ENCODE measurements at places on chromosomes 1 and 21.
A peak's percentile ranks its signal among the peaks of the same experiment; 100 is the strongest.

GRCh38 chr1:164180824-164181223 lies 378.2 kb upstream of the PBX1 start:
- no peak for DNase-seq

GRCh38 chr1:109386054-109386717 lies 11.5 kb downstream of the SORT1 start:
- no peak for DNase-seq

DNA sequence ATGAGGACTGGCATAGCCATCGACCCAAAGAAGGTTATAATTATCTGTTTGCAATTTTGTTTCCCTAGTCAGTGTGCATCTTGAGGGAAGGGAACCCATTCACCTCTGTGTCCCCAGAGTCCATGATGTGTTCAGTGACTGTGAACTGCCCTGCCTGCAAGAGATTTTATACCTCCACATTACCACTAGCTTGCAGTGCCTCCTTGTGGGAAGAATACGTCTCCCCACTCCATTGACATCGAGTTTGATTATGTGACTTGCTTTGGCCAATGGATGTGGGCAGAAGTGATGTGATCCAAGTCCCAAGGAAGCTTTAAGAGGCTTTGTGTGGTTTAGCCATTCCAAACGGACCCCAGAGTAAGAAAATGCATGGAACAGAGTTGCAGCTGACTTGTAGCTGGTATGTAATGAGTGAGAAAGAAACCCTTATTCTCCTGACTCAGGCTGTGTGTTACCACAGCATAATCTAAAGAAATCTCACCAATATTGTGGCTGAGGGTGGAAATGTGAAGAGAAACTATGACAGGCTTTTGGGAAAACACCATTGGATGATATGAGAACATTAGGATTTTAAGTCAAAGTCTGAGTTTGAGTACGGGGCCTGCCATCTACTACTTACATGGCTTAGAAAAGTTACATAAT lies 47.8 kb upstream of the NRDC start:
- no peak for DNase-seq

DNA sequence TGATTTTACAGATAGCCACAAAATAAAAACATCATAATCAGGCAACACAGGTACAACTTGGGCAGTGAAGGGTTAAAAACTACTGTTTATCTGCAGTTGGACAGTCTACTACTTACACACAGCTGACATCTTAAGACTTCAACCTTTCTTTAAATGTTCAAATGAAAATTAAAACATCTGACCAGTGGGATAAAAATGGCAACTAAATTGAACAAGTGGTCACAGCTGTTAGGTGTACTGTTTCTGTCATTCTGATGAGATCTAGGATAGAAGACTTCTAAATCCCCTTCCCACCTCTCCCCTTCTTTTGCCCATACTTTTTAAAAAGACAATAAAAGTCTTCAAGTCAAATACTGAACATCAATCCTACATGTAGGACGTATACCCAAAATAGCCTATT lies 56.2 kb downstream of the ENAH start:
- peak; percentile 17 for DNase-seq

DNA sequence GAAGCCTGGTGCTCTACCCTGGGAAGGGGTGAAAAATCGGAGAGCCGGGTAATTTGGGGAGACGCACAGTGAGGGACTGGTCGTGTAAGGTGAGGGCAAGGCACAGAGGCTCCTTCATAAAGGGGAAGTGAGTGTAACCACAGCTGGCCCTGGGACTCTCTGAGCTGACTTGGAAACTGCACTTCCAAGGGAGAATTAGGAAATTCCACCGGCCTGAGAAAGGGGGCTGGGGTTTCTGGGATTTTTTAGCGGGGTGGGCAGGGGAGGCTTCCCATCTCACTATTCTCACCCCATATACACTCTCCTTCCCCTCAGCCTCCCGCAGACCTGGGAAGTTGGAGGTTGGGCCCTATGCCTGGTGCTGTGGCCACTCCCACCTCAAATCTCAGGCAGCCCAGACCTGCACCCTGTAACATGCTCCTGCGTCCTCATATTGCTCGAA lies 88.3 kb upstream of the IPO9 start:
- no peak for DNase-seq

GRCh38 chr1:85203573-85204171 lies 2.9 kb upstream of the SYDE2 start:
- no peak for DNase-seq

DNA sequence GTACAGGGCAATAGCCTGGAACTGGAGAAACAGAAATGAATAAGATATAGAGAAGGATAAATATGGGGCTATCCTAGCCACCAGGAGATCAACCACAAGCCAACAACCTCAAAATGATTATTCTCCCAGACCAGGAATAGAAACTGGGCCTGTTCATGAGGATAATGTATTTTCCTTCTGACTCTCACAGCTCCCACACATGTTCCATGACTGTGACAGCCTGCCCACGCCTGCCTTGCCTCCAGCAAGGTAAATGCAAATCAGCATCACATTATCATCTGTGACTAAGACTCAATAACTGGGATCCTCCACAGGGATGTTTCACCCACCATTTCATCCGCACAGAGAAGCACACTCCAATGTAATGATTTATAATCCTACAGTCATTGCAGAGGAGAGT lies 3.3 kb downstream of the ENSA start:
- DNase-seq: no peak

DNA sequence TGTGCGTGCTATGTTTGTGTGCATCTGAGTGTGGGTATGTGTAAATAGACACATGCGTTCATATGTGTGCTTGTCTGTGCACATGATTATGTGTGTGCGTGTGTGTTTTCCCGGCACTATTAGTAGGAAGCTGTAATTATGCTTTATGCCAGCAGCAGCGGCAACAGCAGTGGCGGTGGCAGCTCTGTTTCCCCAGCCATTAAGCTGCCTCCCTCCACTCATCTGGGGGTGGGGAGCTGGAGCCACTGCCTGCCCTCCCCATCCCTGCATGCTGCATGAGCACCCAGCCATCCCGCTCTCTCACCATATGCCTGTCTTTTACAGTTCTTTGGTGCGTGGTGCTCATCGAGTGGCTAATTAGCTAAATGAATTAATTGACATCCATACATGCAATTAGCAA lies 30.5 kb upstream of the ACOT11 start:
- DNase-seq: no peak

DNA sequence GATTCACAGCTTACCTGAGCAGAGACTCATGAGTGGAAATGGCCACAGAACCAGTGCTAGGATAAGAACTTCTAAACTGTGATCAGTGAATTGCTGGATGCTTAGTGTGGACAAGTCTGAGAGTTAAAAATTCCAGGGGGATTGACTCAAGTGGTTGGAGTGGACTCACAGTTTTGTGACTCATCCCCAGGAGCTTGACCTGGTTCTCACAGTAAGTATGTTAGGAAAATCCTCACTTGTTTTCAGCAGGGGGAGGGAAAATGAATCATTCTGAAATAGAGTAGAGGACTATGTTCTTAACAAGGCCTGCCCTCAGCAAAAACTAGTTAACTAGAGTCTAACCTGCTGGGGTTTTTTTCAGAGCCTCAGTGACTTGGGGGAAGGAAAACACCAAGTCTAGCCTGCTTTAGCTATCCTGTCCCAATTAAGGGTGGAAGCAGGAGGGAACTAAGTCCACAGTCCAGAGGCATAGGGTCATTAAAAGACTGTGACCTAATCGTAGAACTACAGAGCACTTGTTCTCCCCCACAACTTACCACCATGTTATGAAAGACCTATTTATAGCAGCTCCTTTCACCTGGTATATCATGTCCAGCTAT lies 6.1 kb upstream of the CDC73 start:
- no peak for DNase-seq

GRCh38 chr1:39205102-39205780 lies 746 bp downstream of the MACF1 start:
- DNase-seq: no peak

GRCh38 chr21:37338671-37339551 lies 27.7 kb upstream of the DYRK1A start:
- DNase-seq: no peak

DNA sequence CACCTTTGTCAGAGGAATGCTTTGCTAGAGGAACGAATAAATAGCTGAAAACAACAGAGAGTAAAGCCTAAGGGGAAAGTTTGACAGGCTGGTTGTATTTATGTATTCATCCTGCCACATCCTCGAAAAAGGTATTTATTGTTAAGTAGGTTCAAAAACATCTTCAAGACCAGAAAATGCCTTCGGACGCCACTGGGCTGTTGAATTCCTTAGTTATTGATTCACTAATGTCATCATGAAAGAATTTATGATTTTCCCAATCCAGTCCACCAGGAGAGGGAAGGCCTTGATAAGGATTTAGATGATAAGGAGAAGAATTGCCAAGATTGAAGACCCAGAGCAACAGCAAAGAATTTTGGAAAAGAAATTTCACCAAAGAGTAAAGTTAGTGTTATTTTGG lies 35.2 kb upstream of the MAB21L3 start:
- DNase-seq: no peak

DNA sequence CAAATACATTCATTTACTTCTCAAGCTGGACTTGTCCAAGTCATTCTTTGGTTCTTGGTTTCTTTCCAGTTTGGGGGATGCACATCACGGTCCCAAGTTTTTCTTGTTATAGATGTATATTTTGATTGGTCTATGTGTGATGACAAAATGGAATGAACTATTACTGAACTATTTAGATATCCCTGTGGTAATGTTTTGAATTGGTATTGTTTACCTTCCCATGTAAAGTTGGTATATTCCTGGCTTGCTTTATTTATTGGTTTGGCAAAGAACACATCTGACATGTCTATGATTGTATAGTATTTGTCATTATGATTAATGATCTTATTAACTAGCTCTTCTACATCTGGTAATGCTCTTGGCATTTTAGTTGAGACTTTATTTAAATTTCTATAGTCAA lies 22.4 kb upstream of the ZNF692 start:
- DNase-seq: no peak

DNA sequence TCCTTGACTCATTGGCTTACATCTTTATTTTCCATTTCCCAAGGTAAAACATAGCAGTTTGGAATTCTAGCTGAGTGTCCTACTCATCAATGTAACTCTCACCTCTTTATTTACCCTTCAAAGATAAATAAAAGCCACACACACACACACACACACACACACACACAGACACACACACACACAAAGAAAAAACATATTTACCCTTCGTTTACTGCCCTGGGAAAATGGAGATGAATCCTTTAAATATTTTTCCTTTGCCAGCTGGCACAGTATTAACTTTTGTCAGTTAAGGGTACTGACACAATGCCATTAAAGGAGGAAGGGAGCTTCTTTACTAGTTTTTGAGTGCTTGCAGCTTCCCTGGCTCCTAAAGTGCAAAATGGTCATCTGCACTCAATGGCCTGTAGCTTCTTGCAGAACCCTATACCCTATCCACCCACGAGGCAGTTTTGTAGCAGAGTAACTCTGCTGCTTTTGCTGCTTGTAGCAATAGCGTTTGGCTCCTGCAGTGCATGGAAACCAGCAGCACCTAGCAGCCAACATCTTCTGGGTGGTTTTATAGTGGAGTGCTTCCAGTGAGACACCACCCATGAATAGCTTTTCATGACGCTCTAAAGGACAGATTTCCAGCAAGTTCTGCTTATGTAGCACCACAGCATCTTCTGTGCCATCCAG lies 103.7 kb downstream of the HS2ST1 start:
- no peak for DNase-seq

GRCh38 chr1:156748670-156749418 lies 2.6 kb downstream of the HDGF start:
- DNase-seq: no peak

DNA sequence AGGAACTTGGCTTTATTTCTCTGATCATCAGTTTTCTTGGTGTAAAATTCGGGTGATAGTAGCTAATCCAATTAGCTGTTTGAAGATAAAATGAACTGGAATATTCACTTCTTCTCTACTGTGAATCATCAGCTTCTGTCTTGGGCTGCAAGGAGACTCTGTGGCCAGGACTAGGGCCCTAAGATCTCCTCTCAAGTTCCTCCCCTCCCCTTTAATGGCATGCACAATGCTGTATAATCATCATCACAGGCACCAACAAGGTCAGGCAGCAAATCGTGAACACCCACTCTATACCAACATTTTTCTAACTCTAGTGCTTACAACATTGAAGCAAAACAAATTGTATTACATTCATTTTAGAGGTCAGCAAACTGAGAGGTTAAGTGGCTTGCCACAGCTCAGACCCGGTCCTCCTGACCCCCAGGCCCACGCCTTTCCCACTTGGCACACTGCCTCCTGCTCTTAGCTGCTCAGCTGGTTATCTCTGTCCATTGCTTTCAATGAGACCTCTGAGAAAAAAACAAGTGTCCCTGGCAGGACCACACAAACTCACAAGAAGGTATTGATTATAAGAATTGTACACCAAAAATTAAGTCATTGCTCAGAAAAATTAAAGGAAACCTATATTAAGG lies 31.8 kb downstream of the LRRC52 start:
- no peak for DNase-seq

DNA sequence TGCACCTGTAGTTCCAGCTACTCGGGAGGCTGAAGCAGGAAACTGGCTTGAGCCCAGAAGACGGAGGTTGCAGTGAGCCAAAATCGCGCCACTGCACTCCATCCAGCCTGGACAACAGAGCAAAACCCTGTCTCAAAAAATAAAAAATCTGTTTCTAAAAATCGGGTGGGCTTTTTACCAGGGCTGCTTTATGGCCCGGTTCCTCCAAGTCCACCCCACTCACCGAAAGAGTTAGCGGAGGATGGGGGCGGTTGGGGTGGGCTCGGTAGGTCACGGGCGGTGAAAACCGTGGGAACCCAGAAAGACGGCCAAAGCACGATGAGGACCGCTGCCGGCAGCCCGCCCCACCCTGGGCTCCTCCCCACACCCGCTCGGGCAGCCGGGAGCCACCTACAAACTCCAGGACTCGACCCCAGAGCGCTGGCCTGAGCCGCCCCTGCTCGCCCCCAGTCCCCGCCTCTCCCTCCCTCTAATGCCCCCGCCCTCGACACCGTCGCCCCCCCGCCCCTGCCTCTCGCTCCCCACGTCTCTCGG lies 846 bp upstream of the PER3 start:
- peak; percentile 3 for DNase-seq

DNA sequence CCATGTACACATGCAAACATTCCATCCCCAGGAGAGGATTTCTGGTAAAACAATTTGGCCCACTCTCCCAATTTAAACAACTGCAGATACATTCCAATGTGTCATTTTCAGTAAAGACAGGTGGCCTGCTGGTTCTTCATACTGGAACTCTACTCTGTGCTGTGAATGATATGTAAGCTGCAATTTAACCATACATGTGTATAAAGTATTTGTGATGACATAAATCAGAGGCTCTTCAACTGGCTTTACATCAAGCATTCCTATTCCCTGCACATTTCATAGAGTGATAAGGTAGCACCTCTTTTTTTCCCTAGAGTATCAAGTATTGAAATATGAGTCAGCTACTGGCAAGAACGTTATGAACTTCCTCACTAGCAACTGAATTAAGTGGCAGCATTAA lies 649.5 kb upstream of the ADGRL2 start:
- no peak for DNase-seq
